T-helper 17 cell (primary cell): ENCODE measurements at places on chromosomes 2 and 18. TPM values are rescaled to one million over a fixed set of nuclear protein-coding genes. Genes with fewer than 3 reads are reported as not detected.

Gene MERTK
- total RNA-seq, result 0.13 TPM

DNA sequence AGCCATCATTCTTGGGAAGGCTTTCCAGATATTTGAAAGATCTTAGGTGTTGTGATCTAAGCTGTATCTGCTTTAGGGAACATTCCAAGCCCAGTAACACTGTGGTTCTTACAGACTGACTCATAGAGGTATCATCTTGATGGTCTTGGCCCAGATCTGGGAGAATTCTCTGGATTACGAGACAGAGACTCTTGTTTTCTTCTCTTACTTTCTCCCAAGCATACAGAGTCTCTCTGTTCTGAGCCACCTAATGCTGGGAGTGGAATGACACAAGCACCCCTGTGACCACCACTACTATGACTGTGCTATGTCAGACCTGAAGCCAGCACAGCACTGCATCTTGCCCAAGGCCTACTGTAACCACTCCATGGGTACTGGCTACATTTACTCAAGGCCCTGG is 81.0 kb upstream of the EPAS1 start:
- DNase-seq, result no peak

- no peak for DNase-seq
Observed at GRCh38 chr2:197442857-197443256, 8.0 kb upstream of the SF3B1 start.

DNA sequence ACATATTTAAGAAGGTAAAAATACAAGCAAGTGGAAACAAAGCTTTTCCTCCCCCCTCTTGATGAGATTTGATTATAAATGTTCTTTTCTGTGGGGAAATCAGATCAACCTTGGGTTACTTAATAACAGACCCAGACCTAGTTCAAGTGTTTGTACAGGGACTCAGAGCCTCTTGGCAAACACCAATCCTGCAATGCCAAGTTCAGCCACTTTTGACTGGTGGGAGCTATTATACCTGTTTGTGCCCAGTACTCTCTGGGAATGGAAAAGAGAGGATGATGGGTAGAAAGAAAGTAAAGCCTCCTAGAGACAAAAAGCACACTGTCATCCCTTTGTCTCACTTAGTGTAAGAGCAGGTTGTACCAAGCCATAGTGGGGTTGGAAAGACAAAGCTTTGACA is 63.8 kb upstream of the EPHA4 start:
- DNase-seq, result no peak

DNA sequence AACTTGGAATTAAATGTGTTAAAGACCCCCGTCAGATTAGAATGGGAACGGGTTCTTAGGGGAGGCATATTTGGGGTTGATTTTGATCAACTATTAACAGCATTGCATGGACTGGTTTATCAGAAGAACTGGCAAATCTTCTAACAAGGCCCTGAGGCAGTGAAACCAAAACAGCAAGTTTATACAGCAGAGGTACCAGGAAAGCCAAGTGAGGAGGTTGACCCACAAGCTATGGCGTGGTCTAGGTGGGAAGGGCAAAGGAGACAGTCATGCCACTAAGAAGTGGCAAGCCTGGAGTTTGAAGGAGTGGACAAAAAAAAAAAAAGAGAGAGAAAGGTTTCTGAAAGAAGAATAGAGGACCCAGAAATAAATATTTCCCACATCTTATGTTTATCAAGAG is 187.0 kb downstream of the MREG start:
- no peak for DNase-seq

Gene ACTG2
- total RNA-seq, result not detected
